Stimulated activated CD8-positive, alpha-beta memory T cell treated with anti-CD3 and anti-CD28 coated beads, Interleukin-12 subunit alpha, Interleukin-12 subunit beta, amount 100 ng/mL, for 4 hours (primary cell): ENCODE measurements at places on chromosomes 7 and 10.

DNA sequence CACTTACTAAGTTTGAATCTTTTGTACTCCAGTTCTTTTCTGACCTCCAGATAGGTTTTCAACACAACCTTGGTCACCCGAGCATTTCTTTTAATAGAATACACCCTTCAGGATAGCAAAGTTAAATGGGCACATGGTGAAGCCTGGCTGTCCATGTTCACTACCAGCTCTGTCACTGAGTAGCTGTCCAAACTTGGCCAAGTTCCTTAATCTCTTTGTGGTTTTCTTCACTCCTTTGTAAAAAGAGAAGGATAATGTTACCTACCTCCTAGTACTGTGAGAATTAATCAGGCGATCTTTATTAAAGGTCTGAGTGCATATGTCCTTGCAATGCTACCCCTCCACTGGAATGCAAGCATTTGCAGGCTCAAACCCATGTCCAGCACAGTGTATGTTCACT lies 128.1 kb upstream of the PTPRZ1 start:
- DNase-seq: no peak

DNA sequence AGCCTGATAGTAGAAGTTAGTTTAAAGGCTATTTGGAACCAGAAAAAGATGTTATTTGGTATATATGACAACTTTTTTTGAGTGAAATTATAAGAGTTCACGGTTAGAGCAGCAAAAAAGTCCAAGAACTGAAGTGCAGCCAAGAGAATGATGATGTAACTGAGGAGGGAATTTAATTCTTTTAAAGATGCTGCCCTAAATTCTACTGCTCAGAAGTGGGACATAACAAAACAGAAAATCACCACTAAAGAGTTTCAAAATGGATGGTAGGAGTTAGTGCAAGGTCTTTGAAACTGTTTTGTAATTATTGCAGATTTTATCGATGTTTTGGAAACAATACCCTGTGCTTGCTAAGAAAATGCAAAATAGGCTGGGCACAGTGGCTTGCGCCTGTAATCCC lies 6.5 kb downstream of the SAMD8 start:
- no peak for DNase-seq

GRCh38 chr10:127427926-127428325 lies 121.2 kb upstream of the NPS start:
- DNase-seq: no peak

- no peak for DNase-seq
Observed at GRCh38 chr7:16646472-16647072, 591 bp downstream of the BZW2 start.
